Hypothalamus (tissue), 51 donors: ENCODE measurements at places on chromosomes 3 and 15.

- DNase-seq = no peak
Observed at GRCh38 chr3:191728186-191728585, 267.2 kb downstream of the PYDC2 start.

DNA sequence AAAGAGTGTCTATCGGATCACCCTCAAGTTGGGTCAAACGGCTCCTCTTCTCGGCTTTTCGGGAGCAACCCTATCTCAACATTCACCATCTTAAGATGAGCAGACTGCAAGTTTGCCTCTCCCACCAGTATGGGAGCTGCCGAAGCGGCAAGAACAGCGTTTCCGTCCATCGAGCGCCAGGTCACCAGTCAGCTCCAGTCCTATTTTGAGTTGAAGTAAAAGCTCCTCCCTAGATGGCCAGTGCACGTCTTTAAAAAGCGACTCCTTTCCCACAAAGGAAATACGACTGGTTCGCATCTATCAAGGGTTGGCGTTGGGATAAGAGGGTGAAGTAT is 369 bp upstream of the U2SURP start:
- no peak for DNase-seq

DNA sequence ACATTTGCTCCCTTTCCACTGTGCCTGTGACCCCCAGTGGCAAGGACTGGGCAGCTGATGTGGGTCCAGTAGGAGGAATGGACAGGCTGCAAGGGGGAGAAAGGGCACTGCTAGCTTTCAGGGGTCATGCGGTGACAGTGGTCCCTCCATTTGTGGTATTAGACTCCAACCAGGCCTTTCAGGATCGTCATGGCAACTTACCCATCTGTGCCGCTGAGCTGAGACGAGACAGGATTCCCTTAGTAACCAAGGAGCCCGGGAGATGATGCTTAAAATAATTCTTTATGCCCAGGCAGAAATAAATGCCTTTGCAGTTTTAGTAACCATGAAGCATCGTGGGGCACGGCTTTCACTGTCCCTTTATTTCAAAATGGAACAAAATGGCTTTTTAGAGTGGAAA is 15.9 kb upstream of the MRPL3 start:
- no peak for DNase-seq

DNA sequence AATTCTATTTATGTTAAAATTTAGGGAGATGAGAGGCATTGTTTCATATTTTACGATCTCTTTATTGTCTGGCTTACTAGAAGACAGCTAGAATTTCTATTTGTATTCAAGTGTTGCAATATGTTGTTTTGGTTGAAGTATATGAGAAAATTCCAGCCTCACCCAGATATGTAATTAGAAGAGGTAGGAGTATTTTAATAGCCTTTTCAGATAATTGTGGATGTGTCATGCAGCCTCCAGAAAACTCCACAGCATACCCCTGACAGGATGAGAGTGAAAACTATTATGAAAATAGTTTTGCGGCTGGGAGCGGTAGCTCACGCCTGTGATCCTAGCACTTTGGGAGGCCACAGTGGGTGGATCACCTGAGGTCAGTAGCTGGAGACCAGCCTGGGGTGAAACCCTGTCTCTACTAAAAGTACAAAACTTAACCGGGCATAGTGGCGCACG is 21.5 kb upstream of the USP3 start:
- DNase-seq = no peak

GRCh38 chr3:48294611-48295263 is 38.7 kb downstream of the SPINK8 start:
- DNase-seq = no peak

GRCh38 chr15:58842713-58843396 is 71.8 kb downstream of the MINDY2 start:
- DNase-seq = no peak

- DNase-seq = no peak
Observed at GRCh38 chr3:196772102-196772501, 32.4 kb downstream of the PAK2 start.

DNA sequence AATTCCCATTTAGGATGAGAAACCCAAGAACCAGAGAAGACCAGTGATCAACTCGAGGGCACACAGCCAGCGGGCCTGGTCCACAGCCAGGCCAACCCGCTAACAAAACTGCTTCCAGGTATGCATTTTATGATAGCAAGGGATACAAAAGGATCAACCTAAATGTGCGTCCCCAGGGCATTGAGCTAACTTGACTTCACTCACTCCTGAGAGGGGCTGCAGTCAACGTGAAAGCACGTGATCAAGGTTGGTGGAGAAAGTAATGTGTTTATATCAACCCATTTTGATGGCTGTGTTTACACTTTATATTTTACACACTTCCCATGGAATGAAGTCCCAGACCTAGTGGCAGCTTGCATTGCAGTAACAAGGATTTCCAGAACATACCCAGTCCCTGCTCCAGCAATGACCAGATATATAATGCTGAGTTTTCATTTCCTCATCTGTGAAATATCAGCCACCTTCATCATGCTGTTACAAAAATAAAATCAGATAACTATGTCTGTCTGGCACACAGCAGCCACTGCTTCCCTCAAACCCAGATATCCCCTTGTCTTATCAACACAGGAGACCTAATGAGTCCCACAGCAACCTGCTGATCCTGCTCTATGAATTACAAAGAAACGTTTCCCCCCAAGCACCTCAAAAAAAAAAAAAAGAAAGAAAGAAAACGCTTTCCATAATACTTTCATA is 2.0 kb downstream of the KLHL6 start:
- DNase-seq = no peak

DNA sequence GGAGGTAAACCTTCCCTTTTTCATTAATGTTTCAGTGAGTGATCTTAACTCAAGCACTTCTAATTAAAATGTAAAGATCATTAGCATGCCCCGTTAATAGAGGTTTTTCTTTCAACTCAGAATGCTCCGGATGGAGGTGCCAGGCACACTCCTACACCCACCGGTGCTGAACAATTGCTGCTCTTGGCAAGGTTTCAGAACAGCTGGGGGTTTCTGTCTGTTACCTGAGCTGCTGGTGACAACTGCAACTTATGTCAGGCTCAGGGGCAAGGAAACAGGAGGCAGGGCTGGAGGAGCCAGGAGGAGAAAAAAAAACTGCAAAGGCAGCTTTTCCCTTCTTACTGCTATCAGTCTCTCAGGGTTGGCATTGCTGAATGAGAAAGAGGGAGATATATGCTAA is 250.1 kb downstream of the DIPK2A start:
- no peak for DNase-seq

GRCh38 chr3:127165694-127166485 is 27.0 kb upstream of the PRR23E start:
- DNase-seq = no peak

DNA sequence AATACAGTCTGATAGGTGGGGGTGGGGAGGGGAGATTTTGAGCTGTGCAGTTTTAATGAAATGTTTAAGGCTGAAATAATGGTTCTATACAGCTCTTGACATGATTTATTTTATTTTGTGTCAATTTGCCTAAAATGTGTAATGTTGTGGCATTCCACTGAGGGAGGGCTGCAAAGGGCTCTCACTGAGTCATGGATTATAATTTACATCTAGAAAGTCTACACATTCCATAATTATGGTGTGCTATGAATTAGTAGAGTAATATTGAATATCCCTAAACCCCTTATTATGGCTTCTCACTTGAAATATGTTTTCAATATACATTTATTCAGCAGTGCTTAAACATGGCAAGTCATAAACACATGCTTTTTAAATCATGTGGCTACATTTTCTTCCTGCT is 103.9 kb downstream of the RARB start:
- DNase-seq = no peak

DNA sequence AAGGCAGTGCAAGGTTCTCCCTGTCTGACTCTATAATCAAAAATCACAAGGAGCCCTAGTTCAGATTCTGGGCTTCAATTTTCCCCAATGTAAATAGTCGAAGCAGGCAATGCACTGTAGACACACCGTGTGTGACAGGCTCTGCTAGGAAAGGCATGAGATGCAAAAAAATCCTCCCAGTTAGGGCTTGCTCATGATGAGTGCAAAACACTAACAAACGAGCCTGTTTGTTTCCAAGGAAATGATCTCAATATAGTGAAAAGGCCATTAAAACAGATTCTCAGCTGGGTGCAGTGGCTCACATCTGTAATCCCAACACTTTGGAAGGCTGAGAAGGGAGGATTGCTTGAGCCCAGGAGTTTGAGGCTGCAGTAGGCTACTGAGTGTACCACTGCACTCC is 55.7 kb downstream of the UMPS start:
- no peak for DNase-seq

- no peak for DNase-seq
Observed at GRCh38 chr15:76162036-76162398, 102.2 kb downstream of the TMEM266 start.

DNA sequence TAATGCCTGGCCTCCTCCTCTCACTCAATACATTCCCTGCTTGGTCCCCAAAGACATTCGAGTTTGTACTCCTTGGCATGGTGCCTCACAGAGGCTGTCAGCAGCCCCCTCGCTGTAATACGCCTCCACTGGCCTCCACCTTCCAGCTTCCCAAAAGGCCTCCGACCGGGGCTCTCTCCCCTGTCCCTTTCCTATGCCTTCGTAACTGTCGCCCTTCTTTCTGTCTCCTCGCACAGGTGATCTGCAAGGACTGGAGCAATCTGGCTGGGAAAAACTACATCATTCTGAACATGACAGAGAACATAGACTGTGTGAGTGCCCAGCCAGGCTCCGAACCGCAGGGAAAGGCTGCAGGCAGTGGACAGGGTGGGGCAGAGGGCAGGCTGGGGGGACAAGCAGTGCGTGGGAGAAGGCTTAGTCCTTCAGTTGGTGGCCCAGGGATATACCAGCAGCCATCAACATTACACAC is 10.7 kb upstream of the ABTB1 start:
- no peak for DNase-seq

DNA sequence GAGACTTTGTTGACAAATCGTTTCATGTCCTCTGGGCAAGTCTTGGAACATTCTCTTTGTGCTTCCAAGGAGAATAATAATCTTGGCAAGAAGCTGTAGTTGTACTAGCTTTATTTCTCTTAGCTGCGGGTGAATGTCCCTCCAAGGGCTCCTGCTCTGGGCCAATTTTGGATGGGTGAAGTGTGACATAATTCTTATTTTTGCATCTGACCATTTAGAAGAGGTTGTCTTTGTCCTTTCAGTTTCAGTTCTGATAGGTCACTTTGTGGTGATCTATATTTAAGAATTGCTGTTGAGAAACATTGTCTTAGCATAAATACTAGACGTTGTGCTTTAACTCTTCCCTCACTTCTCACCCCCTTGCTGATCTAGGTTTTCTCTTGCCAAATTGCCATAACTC is 164.8 kb upstream of the RORA start:
- no peak for DNase-seq

DNA sequence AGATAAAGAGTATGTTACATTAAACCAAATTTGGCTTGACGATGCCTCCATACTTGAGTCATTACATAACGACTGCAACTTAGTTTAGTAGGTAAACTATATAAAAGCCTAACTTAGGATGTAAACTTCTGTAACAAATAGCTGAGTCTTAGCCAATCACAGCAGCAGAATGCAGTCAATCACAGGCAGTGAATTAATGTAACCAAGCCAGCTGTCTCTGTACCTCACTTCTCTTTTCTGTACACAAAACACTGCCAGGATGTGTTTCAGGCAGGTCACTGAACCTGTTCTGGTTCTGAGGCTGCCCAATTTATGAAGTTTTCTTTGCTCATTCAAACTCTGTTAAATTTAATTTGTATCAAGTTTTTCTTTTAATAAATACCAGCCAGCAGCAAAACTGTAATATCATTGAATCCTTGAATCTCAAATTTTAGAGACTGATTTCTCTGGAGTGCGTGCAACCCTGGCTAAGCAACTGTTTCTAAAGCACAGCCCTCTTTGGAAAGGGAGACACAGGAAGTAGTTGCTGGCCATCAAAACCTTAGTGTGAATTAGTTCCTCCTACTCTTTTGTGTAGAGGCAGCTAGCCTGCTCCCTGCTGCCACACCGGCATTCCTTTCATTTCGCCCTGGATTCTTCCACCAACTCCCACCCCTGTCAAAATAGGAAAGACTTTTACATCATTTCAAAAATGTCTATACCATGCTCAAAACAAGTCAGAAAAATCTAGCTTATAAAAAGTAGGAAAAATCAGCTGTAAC is 15.2 kb downstream of the RFTN1 start:
- no peak for DNase-seq

- no peak for DNase-seq
Observed at GRCh38 chr3:114333180-114333922, 39.5 kb downstream of the TIGIT start.

DNA sequence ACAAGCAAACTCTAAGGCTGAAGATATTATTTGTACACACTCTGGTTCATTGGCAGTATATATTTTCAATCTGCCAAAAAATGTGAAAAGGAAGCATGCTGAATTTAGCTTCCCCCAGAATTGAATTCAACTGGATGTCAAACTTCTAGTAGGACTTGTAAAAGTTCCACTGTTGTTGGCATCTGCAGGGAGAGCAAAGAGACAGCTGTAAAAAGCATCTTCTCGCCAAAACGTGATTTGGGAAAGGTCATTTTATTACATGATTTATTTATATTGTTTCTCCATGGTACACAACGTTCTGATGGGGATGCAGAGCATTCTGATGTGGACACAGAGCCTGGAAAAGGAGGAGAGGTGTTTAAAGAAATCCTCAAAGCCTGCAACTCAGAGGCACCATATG is 196.7 kb upstream of the ADAMTS9 start:
- no peak for DNase-seq

- DNase-seq = no peak
Observed at GRCh38 chr15:39942753-39943150, 8.8 kb downstream of the EIF2AK4 start.

- no peak for DNase-seq
Observed at GRCh38 chr3:36907911-36908646, 36.8 kb downstream of the TRANK1 start.

- DNase-seq = no peak
Observed at GRCh38 chr3:15300323-15301078, 31.9 kb downstream of the SH3BP5 start.

DNA sequence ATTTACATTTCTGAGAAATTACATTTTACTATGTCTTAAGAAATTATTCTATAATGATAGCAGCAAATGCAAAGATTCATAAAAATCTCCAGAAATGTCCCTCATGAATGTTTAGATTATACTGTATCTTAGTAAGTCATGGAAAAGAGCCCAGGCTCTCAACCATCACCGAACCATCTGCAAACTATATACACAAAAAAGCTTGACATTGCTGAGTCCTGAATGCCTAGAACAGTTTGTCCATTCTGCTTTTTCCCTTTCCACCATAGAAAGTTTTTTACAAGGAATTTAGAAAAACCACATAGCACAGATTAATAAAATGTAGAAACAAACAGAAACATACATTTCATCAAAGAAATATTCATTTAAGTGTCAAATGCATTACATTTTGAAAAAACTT is 83.6 kb downstream of the MYO9A start:
- DNase-seq = no peak

GRCh38 chr3:141992512-141992911 is 116.1 kb downstream of the ATP1B3 start:
- no peak for DNase-seq

GRCh38 chr3:8492744-8493511 is 8.7 kb upstream of the LMCD1 start:
- no peak for DNase-seq
